Thyroid gland (tissue), 4 donors: ENCODE measurements at places on chromosomes 5 and 9.

- DNase-seq: no peak
Measured at GRCh38 chr5:37247036-37247435, 2.1 kb downstream of the CPLANE1 start.

GRCh38 chr5:26942481-26942880 is 95.9 kb downstream of the CDH9 start:
- no peak for DNase-seq

DNA sequence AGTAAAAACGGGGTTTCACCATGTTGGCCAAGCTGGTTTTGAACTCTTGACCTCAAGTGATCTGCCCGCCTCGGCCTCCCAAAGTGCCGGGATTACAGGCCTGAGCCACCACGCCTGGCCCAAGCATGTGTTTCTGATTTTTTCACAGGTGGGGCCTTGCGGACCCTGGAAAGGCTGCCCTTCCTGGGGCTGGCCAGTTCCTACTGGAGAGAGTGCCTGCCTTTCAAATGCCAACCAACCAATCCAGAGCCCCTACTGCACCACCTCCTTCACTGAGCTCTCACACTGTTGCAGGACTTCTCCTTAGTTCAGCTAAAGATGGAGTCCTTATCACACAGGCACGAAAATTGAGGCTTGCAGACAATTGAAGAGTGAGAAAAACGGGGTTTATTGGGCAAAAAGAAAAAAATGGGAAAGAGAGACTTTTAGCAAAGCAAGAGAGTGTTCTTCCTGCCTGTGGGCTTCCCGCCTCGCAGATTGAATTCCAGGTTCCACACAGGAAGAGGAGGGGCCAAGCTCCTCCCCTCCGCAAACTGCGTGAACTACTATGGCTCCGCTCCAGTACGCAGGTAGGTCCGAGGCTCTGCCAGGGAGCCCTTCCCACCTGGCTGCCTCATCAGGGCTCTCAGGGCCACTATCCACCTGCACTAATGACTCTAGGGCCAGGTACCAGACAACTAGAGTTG is 8.3 kb upstream of the CMBL start:
- DNase-seq: peak; percentile 53

GRCh38 chr5:72523960-72524582 is 16.9 kb upstream of the ZNF366 start:
- no peak for DNase-seq

DNA sequence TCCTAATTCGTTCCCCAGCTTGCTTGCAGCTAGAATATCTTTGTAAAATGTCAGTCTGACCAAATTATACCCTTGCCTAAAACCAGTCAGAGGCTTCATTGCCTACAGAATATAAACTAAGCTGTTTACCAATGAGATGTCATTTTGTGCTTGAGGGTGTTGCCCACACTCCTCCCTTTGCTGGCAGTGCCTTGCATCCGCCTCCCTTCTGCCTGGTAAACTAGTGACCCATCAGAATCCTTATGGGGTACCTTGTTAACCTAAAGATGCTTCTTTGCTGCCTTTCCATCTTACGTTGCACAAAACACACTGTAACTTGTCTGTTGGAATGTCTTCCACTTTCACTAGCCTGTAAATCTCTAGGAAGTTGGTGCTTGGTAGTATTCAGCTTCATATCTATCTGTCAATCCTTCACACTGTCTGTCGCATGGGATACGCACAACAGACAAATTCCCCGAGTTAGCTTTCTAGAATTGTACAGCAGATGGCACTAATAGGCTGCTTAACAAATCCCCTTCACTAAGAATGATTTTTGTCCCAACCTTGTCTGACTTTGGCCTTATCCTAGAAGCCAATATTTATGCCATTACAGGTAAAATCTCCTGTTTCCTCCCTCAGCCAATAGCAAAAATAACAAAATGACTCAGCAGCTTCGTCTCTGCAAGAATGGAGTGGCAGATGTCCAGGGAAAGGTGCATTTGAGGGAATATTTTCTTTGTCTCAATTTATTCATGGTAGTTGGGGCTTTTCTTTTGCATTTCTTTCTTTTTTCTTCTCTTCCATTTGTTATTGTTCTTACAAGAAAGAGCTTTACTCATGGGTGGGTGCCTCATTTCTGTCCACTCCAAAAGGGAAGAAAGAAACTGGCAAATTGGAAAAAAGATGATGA is 3.0 kb downstream of the NUDT2 start:
- peak; percentile 49 for DNase-seq

DNA sequence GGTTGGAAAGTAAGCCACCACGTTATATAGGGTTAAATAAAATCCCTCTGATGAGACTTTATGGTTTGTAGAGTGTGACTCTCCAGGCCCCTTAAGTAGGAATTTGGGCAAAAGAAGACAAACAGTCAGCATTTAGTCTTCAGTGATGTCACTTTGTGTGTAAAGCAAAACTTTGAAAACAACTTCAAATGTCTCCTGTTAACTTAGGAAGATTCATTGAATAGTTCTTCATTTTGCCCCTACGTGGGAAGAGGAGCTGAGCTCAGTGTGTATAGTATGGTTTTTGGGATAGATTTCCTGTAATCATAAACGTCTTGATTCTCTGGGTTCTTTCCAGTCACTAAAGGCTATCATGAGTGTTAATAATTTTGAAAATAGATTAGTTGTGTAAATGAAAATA is 101.3 kb downstream of the GADD45G start:
- DNase-seq: no peak

GRCh38 chr5:119322312-119322947 is 33.4 kb upstream of the TNFAIP8 start:
- no peak for DNase-seq

GRCh38 chr9:92730897-92731296 is 33.7 kb downstream of the BICD2 start:
- no peak for DNase-seq

- DNase-seq: no peak
Measured at GRCh38 chr5:14302330-14302729, 159.2 kb downstream of the TRIO start.

DNA sequence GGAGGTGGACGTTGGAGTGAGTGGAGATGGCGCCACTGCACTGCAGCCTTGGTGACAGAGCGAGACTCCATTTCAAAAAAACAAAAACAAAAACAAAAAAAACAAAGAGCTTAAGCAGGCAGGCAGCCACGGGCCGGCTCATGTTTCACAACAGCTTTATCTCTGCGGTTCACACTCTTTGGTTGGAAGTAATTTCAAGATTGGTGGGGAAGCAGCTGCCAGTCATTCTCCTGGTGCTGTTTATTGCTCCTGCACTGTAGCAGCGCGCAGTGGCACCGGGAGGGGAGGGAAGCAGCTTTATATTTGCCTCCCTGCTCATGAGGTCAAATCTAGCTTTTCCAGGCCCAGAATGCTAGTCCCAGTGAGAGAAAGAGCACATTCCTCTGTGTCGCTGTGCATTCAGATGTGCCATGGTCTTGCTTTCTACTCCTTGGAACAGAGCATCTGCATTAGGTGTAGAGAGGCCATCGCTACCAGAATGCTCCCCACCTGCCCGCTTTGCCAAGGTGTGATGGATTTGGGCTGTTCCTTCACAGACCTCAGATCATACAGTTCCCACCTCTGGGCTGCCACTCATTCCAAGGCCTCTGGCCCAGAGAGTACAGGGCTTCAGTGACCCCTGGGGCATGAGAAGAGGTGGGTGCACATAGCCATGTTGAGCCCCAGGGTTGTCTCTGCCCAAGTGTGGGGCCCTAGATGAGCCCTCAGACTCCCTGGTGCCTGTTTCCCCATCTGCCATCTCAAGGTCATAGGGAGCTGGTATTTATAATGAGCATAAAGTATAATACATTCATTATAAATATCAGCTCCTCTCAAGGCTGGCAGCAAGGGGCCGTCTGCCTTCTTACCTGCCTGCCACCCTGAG is 270.4 kb downstream of the MED10 start:
- no peak for DNase-seq

DNA sequence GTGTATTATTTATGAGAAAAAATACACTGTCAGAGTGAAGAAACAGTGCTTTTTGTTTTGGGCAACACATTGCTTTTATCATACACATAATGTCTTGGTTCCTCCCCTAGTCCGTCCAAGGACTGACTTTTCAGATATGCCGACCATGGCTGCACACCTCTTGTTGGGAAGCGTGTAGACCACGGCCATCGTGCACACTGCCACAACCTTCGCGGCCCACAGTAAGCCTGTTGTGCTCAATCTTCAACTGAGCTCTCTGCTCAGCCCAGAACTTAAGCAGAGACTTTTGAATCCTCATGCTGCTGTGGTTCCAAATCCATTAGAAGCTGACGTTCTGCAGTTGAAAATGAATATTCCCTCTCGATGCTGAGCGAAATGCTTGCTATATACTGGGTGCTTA is 157.6 kb upstream of the IRX2 start:
- no peak for DNase-seq

DNA sequence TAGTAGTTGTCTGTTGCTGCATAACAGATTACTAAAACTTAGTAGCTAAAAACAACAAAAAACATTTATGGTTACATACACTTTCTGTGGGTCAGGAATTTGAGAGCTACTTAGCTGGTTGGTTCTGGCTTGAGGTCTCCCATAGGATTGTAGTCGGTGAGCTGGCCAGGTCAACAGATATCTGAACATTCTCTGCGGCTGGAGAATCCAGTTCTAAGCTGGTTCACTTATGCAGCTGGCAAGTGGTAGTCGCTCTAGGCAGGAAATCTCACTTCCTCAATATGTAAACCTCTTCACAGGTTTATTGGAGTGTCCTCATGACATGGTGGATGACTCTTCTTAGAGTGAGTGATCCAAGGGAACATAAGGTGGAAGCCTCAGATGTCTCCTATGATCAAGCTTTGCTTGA is 65.7 kb upstream of the TNFAIP8 start:
- DNase-seq: no peak

GRCh38 chr9:109468927-109469326 is 29.2 kb downstream of the PTPN3 start:
- DNase-seq: no peak

DNA sequence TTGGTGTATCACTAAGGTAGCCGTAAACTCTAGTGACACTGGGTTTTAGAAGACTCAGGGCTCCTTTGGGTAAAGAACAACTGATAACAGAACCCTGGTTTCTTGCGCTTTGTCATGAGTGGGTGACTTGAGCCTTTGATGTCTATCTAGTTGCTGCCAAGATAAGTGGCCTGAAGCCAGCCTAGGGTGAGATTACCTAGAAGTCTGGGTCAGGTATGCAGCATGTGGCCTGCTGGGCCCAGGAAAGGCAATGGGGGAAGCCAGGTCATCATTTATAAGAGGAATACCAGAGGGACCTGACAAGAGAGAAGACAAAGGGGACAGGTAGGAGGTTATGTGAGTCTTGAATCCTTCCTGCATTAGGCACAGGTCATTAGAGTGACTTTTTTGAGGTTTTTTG is 23.2 kb upstream of the GARNL3 start:
- no peak for DNase-seq

- no peak for DNase-seq
Measured at GRCh38 chr9:114691046-114691955, 9.3 kb upstream of the TEX48 start.

GRCh38 chr5:57825031-57825686 is 342.5 kb upstream of the ACTBL2 start:
- no peak for DNase-seq

GRCh38 chr5:54883374-54884194 is 101.8 kb downstream of the ESM1 start:
- DNase-seq: peak; percentile 73

DNA sequence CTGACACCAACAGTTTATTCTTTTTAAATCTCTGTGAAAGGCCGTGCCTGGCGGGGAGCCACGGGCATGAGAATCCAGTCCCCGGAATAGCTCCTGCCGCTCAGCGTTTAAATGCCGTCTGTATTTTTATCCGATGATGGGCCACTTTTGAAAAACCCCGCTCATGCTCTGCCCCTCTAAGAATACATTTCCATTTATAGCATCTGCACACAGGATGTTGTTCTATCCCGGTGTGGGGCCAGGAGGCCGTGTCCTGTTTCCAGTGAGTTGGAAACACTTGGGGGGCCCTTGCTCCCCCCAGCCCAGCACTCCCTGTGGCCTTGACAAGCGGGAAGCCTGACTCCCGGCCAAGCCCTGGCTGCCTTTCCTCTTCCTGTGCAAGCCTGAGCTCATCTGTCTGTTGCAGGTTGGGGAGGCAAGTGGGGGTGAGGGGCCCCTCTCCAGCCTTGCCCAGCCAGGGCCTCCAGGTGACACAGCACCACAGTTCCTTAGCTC is 39.0 kb downstream of the ERGIC1 start:
- peak; percentile 97 for DNase-seq

DNA sequence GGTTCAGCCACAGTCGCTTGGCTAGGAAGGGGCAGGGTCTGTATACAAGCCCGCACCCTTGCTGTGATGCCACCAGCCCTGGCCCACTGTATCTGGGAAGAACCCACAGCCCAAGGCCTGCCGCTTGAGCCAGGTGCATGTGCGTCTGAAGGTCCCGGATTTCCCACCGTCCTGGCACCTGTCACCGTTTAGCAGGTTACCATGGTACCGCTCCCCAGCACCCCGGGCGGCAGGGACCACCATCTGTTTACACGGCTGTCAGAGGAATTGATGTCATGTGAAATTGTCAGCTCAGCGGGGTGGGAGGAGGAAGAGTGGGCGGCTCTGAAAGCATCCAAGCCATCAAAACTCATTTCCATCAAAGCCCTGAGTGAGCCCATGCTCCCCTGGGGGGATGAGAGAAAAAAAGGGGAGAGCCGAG is 92.7 kb downstream of the HRH2 start:
- no peak for DNase-seq

DNA sequence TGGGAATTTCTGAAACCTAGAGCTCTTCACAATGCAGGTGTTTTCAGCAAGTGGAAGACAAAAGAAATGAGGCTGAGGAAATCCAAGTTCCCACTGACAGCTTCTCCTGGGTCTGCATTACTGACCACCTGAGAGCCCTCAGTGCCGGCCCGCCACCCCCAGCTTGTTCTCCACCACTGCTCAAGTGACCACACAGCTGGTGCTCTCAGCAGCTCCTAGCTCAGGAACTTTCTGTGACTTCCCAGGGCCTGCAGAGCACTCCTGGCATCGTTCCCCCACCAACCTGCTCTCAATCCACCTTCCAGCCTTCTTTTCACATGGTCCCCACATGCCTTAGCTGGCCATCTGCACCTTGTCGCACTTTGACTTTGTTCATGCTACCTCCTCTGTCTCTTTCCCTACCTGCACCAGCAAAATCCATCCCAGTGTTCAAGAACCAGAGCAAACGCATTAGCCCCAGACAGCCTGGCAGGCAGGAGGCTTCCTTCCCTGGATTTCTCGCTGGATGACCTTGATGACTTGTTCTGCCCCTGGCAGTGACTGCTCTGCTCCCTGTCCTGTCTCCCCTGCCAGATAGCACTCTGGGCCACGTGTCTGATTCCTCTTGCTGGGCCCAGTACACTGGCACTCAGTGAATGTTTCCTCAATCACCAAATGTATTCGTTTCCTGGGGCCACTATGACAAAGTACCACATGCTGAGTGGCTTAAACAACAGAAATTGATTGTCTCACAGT is 35.1 kb upstream of the NANS start:
- DNase-seq: peak; percentile 98

GRCh38 chr5:177189416-177189815 is 55.8 kb downstream of the NSD1 start:
- no peak for DNase-seq

GRCh38 chr5:43584166-43584699 is 18.7 kb upstream of the NNT start:
- no peak for DNase-seq

GRCh38 chr9:99305820-99306811 is 84.0 kb downstream of the SEC61B start:
- no peak for DNase-seq
